Ascending aorta (tissue), 2 donors: ENCODE measurements at places on chromosomes 13 and 19.
A peak's percentile ranks its signal among the peaks of the same experiment; 100 is the strongest.

DNA sequence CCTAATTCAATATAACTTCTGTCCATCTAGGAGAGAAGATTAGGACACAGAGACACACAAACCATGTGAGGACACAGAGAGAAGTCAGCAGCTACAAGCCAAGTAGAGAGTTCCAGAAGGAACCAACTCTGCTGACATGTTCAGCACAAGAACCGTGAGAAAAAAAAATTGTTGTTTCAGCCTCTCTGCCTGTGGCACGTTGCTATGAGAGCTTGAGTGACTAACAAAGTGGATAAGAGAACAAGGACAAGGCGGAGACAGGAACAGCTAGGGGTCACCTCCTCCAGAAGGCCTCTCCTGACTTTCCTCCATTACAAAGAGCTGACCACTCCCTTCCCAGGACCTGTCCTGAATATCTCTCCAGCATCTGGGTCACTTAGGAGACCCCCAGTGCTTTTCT, 5.6 kb upstream of the SIGLEC12 start:
- DNase-seq = no peak

DNA sequence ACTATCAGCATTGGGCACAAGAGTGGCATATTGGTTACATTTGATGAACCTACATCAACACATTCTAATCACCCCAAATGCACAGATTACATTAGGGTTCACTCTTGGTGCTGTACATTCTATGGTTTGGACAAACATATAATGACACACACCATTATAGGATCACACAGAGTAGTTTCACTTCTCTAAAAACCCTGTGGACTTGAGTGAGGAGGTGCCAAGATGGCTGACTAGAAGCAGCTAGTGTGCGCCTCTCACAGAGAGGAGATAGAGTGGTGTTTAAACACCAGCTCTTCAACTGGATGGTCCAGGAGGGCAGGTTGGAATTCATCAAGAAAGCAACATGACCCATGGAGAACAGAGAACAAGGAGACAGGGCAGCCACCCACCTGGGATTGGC, 265.6 kb downstream of the TDRD3 start:
- DNase-seq = no peak

DNA sequence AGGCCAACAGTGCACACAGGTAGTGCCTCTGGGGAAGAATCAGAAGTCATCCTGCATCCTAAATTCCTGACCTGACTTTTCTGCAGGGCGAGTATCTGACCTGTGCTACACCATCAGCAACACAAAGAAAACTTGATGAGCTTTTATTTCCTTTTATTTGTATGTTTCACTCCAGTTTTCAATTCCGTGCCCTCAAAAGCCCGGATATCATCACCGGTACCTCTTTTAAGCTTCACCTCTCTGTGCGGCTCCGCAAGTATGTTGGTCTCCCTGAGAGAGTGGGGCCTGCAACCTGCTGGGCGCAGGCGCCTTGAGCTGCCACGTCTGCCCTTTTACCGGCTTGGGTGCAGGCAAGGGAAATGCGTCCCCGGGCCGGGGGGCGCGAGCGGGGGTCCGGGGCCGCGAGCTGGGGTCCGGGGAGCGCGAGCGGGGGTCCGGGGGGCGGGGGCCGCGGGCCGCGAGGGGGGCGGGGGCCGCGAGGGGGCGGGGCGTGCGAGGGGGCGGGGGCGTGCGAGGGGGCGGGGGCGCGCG, 4.3 kb upstream of the DUXA start:
- DNase-seq = no peak

DNA sequence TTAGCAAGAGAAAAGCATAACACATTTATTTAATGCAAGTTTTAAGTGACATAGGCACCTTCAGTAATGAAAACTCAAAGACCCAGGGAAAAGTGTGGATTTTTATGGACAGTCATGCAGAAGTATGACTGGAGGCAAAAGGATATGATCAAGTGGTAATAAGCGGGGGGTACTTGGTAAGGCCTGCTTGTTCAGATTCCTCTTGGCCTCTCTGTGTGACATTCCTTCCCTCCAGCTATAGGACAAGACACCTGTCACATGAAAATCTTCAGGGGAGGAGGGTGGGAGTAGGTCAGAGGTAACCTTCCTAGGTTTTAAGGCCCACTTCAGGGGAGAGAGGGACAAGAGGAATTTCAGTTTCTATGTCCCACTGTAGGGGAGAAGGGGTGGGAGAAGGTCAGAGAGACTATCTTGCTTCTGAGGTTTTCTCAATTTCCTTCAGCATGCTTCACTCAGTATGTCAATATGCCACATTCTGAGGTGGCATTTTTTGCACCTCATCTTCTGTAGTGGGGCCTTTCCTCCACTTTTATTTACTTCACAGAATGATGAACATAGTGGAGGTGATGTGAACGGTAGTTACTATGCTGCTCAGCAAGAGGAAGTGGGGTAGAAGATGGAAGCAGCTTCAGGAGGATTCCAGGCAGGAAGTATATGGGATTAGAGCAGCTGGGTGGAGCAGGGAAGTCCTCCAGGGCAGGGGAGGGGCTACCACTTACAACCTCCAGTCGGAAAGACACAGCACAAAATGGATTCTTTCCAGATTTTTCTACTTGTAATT, 73.2 kb upstream of the RFC3 start:
- no peak for DNase-seq

GRCh38 chr19:5452594-5453565, 2.3 kb upstream of the ZNRF4 start:
- no peak for DNase-seq

DNA sequence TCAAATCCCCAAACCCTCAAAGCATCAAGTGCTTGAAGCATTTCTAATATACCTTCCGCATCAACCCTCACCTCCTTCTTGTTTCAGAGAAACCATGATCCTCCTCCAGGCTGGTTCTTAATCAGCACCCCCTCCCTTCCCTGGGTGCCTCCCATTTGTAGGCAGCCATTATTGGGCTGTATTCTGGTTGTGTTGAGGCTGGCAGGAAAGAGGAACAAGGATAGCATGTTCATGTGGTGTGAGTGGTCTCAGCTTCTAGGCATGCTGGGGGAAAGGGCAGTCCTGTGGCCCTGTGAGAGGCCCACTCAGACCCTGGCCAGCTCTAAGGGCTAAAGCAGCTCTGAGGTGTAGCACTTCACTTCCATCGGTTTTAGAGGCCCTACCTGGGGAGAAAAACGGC, 18.9 kb upstream of the TRIM13 start:
- DNase-seq = no peak

DNA sequence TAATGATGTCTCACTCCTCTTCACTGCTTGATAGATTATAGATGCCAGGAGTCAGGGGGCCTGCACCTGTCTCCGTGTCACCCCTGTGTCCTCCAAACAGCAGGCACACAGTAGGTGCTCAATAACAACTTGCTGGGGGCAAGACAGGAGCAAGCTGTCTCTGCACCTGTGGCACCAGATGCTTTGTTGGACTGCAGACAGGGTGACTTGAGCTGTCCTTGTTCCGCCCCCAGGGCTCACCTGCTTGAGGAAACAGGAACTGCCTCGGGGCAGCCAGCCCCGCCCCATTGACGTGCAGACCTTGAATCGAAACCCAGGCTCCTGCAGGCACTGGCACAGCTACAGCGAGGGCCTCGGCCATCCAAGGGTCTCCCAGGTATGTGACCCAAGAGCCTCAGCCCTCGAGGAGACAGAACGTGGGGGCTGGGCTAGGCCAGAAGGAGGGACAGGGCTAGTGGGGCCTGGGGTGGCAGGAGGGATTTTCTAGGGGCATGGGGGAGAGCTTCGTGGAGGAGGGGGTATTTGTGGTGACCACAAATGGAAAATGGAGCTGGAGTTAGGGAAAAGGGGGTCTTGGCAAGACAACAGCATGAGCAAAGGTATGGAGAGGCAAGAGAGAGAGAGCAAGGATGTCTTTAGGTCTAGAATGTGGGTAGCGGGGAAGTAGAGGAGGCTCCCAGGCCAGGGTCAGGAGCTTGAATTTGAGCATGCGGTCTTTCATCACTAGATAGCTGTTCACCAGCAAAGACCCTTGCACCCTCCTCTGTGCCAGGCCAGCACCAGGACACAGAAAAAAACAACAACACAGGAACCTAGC, at the start of gene HSH2D:
HSH2D (plus strand) TSS at position 287 of the 817 bp plus-strand sequence. CDS start 5,066 bp downstream, outside the sequence.
- peak; percentile 30 for DNase-seq

- DNase-seq = no peak
Observed at GRCh38 chr19:8371011-8371804, 7.3 kb downstream of the ANGPTL4 start.

DNA sequence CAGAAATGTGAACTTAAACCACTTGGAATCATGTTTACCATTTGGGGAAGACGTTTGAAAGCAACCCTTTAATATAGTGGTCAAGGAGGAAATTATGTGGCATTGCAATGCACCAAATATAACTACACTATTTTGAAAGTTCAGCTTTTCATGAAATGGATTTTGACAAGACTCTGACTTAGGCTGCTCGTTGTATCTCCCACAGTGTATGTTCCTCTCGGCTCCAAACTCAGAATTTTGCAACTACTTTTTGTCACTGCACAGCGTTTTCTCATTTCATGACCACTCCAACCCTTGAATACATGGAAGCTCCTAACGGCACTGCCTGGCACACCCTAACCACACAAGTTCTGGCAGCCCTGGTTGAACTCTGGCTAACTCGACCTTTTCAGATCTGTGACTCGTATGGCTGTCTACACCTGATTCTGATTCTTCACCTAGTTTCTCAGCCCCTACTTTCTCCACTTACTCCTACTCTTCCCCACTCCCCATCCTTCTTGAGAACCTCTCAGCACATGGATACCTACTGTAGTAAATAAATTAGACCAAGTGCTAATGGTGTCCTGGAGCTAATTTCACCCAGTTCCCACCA, 7.0 kb upstream of the POMP start:
- DNase-seq = no peak

GRCh38 chr13:114203536-114203935, 24.5 kb downstream of the CFAP97D2 start:
- no peak for DNase-seq

GRCh38 chr13:78033509-78033908, 114.9 kb upstream of the EDNRB start:
- no peak for DNase-seq

- DNase-seq = no peak
Observed at GRCh38 chr13:97387890-97388289, 46.1 kb upstream of the RAP2A start.

- DNase-seq = no peak
Observed at GRCh38 chr13:73479351-73479750, 420.5 kb downstream of the KLF5 start.

DNA sequence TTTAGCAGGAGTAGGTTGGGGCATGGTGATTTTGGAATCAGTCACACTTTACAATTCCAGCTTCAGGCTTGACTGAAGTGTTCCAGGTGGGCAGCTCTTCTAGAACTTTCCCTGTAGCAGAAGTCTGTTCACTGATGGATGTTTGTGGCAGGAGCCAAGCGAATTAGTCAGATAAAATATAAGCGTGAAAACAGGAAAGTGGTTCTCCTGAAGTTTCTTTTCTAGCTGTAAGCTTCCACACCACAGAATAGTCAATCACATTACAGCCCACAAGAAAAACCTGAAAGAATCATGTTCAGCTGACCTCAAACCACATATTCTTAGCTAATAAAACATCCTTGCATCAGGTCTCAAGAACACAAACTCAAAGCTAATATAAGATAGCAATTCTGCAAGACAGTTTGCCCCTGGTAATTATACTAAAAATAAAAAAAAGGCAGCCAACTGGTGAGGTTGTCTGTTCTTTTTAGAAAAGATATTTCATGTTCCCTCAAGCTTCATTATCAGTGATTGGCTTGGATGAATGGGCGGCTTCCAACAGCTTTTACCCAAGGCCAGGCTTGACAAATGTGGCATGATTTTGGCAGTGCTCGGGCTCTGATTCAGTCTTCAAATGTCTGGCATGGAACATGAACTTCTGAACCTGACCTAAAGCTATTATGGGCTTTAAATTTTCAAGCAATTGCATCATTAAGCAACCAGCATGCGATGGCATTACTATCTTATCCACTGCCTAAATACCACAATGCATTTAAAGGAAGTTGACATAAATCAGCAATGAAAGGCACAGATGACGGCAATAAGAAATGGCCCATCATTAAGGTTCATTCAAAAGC, 136.8 kb downstream of the DCLK1 start:
- DNase-seq = peak; percentile 86

DNA sequence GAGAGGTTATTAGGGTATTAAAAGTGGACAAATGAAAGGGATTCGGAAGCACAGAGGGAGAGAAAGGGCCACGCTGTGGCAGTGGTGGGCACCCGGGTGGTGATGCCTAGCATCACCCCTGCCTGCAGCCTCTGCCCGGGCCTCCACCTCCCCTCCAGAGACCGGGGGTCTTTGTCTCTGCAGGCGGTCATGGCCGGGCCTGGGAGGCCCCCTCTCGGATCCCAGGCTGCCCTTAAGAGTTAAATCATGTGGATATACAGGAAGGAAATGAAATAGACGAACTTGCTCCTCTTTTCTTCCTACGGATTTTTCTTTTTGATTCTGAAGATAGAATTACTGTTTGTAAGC, 319.6 kb downstream of the ZNF536 start:
- DNase-seq = no peak

DNA sequence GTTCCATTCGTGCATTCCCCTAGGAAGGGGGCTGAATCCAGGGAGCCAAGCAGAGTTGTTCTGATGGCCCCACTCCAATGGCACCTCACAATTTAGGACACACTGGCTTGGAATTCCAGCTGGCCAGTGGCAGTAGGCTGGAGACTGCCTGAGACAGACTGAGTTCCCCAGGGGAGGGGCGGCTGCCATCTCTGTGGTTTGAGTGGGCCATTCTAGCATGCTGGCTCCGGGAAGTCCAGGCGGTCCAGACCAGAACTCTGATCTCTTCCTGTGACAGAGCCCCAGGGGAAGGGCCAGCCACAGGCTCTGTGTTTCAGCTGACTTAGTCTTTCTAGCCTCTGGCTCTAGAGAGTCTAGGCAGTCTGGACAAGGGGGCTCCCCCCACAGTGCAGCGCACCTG, 29.5 kb upstream of the SLC7A1 start:
- DNase-seq = no peak
